OCI-LY7 (cell line): ENCODE measurements at places on chromosomes 1 and 21.

DNA sequence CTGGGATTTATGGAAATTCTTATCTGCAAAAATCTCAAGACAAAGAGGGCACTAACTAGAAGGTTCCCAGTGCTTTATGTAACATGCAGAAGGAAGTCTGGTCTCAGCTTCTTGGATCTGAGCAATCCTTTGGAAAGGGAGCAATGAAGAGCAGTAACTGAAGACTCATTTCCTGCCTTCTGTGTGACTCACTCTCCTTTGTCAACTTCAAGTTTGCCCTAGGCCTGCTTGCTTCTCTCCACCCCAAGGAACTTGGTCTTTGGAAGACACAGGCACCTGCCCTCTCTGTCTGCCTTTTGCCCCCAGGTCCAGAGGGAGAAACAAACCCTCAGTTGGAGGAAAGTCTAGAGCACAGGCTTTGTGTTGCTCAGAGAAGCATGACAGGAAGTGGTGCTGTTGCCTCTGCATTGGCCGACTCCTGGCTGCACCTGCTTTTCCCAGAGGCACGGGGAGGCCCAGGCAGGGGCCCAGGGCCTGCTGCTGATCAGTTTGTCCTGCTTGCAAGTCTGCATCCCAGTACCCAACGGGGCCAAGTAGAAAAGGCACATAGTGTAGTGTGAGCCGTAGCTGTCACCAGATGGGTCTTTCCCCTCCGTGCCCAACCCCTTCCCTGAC, 137.2 kb downstream of the DHRS3 start:
- peak; percentile 63 for DNase-seq

DNA sequence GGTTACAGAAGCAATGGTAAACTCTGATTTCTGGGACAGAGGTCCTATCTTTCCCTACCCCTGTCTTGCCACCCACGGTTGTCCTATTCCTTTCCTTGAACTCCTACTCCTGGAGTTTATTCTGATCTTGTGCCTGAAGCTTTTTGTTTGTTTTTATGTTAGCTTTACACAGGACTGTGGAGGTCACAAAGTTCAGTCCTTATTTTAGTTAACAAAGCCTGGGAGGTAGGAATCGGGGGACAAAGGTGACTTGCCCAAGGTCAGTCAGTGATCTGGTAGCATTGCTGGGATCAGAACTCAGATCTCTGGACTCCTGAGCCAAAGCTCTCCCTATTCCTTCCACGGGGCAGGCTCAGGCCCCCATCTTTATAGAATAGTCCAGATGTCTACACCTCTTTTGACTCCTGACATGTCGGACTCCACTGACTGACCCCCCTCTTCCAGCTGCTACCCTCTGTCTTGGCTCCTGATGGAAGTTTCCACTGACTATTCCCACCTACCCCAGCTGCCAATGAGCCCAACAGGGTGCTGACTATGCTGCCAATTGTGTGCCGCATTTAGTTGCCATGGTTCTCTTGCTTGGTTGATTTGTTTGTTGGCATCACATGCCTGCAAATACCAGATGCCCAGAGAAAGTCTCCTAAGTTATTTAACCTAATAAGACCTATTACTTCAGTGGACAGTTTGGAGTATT, 9.9 kb downstream of the F5 start:
- DNase-seq: no peak

- DNase-seq: peak; percentile 82
Observed at GRCh38 chr1:20359451-20360330, 69.0 kb downstream of the VWA5B1 start.

DNA sequence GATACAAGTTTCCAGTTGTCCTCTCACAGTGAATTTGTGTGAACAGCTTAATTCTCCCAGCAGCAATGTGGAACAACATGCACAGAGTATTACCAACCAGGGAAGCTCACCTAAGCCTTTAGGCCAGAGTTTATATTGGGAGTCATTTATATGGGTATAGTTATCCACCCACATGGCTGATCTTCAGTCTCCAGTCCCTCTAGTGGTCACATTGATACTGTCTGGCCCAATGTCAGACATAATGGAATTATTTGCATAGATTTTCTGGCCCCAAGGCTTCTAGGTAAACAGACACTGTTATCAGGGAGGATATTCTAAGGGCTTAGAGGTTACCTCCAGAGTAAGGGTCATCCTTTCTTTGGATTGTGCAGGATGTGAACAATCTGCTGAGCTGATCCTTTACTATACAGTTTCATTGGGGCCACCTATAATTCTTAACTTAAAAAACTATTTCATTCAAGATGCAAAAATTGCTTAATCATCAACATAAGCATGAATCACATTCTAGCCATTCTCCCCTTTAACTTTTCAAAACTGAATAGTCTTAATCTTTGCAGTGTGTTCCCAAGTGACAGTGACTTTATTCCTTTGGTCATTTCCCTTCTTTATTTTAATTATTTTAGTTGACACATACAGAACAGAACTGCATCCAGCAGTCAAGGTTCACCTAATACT, 210.9 kb downstream of the LTN1 start:
- peak; percentile 20 for DNase-seq

GRCh38 chr21:25556091-25556490, 51.2 kb downstream of the MRPL39 start:
- DNase-seq: no peak

DNA sequence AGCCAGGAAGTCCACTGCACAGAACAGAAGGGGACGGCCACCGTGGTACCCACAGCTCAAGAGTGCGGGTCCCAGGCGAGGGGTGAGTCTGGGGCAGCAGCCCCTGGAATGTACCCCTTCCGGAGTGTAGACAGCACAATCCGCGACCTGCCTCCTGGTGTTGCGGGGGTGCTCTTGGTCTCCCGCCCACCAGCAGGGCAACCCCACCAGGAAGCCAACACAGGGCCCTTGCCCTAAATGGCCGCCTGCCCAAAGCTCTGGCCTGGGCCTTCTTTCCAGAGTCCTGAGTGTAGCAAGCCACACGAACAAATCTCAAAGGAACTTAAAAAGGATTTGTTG, 1.1 kb upstream of the SLC19A1 start:
- DNase-seq: no peak

- no peak for DNase-seq
Observed at GRCh38 chr1:119626841-119627240, 21.2 kb downstream of the ZNF697 start.

- DNase-seq: no peak
Observed at GRCh38 chr1:38361566-38361965, 315.0 kb upstream of the POU3F1 start.

DNA sequence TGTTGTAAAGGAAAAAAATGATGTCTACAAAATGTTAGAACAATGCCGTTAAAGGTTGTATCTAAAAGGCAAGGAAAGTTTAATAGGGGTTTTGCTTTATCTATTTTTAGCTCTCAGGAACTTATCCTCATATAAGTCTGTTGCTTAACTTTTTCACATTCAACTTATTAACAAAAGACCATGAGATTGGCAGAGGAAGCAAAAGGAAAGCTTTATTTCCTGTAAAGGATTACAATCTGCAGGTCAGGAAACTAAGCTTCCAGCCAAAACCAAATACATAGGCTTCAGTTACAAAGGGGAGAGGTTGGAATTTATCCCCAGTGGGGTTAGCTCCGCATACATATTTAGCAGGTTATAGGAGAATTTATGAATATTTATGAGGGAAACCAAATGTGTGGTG, 58.7 kb upstream of the KIAA1614 start:
- no peak for DNase-seq

- DNase-seq: no peak
Observed at GRCh38 chr21:39345440-39345839, 3.4 kb downstream of the HMGN1 start.

- no peak for DNase-seq
Observed at GRCh38 chr1:156384007-156384406, 15.0 kb downstream of the RHBG start.

GRCh38 chr1:246320286-246320685, 186.8 kb downstream of the SMYD3 start:
- DNase-seq: no peak

DNA sequence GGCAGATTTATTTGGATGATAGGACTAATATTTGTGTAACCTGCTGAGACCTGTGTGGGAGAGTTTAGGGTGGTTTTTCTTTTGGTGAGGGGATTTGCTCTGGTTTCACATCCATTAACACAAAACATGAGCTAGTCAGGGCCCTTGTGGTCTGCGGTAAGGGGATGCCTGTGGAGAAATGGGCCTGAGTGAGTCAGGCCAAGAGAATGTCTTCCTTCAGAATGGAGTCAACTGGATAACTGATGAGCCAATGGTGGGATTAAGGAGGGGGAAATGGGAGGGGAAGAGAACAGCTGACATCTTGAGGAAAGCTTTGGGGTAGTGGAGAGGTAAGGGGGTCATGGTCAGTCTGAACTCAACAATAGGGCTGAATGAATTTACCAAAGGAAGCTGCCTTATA, 13.9 kb downstream of the WNT2B start:
- DNase-seq: no peak

DNA sequence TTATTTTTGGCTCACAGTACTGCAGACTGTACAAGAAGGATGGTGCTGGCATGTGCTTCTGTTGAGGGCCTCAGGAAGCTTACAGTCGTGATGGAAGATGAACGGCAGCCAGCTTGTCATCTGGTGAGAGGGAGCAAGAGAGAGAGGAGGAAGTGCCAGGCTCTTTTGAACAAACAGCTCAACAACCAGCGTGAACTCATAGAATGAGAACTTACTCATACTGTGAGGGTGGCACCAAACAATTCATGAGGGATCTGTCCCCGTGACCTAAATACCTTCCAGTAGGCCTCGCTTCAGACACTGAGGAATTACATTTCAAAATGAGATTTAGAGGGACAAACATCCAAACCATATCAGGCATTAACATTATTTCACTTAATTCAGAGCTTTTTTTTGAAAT, 84.7 kb downstream of the PKN2 start:
- DNase-seq: no peak

- DNase-seq: no peak
Observed at GRCh38 chr1:21661886-21662285, 7.3 kb downstream of the RAP1GAP start.

GRCh38 chr1:1428174-1428573, 7.1 kb upstream of the ANKRD65 start:
- no peak for DNase-seq

DNA sequence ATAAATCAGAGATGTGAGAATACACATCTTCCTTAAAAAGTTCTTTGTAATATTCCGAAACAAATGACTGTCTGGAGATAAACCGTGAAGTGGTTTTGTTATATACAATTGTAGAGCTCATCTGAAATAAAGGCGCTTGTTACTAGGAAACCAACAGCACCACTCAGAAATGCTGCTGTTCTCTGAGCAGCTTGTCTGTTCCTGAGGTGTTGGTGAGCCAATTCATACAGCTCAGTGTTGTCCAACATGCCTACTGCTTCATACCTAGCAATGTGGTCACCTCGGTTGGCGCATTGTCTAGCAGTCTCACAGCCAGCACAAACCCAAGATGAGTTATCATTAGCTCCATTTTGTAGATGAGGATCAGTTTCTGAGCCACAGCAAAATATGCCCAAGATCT, 44.4 kb downstream of the GFI1 start:
- DNase-seq: no peak

GRCh38 chr1:200877839-200878551, 5.2 kb downstream of the GPR25 start:
- no peak for DNase-seq

- no peak for DNase-seq
Observed at GRCh38 chr1:220526294-220526693, 1.6 kb upstream of the MARK1 start.

- DNase-seq: no peak
Observed at GRCh38 chr1:1118011-1118875, 2.4 kb upstream of the C1orf159 start.

DNA sequence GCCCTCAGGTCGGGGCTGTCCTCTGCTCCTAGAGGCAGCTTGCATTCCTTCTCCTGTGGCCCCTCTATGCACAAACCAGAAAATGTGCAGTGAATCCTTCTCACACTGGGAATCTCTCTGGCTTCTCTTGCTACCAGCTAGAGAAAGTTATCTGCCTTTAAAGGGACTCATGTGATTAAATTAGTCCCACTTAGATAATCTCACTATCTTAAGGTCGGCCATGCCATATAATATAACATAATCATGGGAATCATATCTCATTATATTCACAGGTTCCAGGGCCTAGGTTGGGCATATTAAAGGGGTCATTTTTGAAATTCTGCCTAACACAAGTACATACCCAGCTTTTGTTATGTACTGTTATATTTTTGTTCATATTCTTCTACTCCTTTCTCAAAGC, 31.4 kb downstream of the PTGFR start:
- no peak for DNase-seq

DNA sequence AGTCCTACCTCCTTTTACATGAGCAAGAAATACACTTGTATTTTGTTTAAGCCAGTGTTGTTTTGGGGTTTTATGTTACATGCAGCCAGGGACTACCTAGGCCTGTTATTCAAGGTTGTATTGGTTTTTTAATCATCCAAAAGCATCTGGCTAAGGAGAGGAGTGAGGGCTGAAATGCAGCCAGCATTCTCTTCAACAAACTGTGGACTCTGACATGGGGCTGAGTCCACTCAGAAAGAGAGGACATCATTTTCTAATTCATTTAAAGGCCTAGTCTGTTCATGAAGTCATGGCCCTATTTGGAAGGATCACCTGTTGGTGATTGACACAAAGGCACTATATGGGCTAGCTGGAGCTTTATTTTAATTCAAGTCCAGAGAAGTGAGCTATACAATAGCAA, 190.4 kb downstream of the TTLL7 start:
- no peak for DNase-seq

DNA sequence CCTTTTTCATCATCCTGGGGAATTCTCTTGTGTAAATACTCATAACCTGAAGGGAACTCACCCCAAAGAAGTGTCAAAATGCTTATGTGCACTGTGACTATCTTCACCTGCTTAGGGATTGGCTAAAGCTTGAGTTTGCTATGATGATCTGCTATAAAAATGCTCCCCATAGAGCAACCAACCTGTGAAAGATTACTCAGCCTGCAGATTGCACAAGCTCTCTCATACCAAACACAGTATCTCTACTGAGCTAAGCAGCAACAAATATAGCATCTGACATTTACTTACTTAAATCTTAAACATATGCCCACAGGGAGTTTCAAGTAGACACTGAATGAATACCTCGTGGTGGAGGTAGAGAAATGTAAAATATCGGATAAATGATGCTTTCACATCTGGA, 725.8 kb downstream of the MRPL39 start:
- DNase-seq: no peak

- DNase-seq: no peak
Observed at GRCh38 chr1:167477986-167478385, 40.3 kb downstream of the CD247 start.

DNA sequence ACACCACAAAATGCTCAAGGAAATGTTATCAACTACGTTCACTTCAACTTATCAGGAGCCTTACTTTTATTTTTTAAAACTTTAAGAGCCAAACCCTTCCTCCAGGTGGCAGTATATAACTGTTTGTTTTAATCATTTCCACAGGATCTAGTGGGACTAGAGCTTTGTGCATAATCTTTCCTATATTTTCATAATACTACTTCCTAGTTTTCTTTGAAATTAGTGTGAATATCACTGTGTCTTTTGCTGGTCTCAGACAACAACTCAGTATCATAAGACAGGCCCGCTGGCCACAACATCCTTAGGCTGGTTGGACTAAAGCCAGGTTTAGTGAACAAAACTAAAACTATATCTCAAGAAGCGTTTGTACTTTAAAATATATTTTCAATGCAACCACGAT, 145.5 kb downstream of the TIAM1 start:
- peak; percentile 69 for DNase-seq

GRCh38 chr1:236753964-236754363, 41.1 kb upstream of the MTR start:
- DNase-seq: no peak

- no peak for DNase-seq
Observed at GRCh38 chr1:65979136-65980044, 186.7 kb downstream of the PDE4B start.

GRCh38 chr1:56418151-56418631, 161.2 kb downstream of the PLPP3 start:
- DNase-seq: no peak

- DNase-seq: no peak
Observed at GRCh38 chr1:167081594-167082156, 8.5 kb downstream of the GPA33 start.
